ENCODE measurements at places on chromosomes 16 and 17.
A peak's percentile ranks its signal among the peaks of the same experiment; 100 is the strongest.

GRCh38 chr17:38717139-38717745 lies 12.2 kb downstream of the MLLT6 start:
- no peak for DNase-seq

DNA sequence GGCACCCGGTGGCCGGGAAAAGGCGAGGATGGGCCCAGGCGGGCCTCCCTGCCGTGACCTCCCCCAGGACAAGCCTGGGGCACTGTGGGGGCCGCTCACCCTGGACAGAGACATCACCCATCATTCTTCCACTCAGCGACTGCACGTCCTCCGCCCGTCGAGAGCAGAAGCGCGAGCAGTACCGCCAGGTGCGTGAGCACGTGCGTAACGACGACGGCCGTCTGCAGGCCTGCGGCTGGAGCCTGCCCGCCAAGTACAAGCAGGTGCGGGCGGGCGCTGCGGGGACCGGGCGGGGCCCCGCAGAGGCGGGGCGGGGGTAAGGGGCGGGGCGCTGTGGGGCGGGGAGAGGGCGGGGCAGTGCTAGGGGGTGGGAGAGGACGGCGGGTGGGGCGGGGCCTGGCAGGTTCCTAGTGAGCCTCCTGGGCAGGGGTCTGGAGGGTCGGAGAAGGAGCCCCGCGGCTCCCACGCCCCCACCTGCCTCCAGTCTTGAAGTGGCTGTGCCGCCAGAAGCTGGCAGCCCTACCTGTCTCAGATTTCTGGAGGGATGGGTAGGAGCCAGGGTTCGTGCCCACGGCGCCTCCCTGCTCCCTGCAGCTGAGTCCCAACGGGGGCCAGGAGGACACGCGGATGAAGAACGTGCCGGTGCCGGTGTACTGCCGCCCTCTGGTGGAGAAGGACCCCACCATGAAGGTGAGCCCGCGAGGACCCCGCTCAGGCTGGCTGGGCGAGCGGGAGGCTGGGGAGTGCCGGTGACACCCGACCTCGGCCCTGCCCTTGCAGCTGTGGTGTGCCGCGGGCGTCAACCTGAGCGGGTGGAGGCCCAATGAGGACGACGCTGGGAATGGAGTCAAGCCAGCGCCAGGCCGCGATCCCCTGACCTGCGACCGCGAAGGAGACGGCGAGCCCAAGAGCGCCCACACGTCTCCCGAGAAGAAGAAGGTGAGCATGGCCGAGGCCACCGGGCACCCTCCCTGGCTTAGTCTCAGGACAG lies 7.5 kb downstream of the NME3 start:
- no peak for DNase-seq

- DNase-seq: no peak
Observed at GRCh38 chr16:88926374-88926990, 50.5 kb downstream of the CBFA2T3 start.

DNA sequence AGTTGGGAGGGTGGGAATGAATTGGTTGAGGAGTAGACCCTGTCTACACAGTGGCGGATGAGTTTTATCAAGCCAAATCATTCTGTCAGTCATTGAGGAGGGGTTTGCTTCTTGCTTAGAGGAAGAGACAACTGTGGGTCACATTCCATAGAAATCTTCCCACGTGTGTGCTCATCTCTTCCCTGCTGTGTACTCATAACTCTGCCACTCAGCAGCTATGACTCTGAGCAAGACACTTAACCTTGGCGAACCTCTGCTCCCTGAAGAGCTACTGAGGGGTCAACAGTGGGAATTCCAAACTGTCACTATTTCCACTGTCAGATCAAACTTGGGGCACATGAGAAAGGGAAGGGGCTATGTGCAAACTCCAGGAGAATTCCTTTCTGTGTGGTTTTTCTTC lies 72.6 kb upstream of the COX10 start:
- DNase-seq: no peak

DNA sequence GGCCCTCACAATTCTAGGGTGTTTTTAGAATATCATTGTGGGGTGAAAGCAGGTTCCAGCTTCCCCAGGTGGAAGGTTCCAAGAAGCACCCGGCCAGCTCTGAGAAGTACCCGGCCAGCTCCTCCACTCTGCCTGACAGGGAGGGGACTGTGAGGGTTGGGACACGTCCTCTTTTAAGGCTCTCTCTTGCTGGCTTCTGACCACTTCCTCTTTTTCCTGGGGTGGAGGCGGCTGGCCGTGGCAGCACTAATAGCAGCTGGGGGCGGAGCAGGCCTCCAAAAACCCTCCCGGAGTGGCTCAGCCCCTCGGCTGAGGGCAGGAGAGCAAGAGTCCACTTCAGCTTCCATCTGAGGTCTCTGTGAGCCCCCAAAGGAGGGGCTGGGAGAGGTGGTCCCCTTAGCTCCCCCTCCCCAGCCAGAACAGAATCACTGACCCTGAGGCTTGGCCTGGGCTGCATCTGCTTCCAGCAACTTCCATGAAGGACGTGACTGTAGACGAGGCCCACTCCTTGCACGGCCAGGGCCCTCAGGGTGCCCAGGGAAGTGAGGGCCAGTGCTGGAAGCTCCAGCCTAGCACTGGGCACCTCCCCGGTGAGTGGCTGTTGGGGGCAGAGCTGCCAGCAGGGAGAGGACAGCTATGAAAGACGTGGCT lies 26.7 kb upstream of the PLCG2 start:
- no peak for DNase-seq

DNA sequence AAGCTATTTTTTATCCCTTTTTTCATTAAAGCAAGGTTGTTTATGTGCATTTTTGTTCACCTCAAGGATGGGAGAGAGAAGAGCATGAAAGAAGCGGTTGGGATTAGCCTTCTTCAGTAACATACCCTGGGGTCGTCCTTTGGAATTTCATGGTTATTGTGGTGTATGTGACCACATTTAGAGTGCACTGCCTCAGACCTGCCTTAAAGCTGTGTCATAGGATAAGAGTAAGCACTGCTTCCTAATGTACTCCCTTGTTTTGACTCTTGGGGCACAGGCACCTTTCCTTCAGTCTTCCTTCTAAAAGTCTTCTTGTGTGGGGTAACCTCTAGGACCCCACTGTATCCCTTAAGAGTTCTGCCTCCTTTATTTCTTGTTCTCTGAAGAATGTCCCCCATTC lies 28.9 kb downstream of the TNRC6A start:
- DNase-seq: no peak

GRCh38 chr16:4917117-4917516 lies 19.8 kb downstream of the PPL start:
- DNase-seq: no peak

GRCh38 chr17:60524463-60525327 lies 1.3 kb downstream of the APPBP2 start:
- DNase-seq: no peak

GRCh38 chr17:1067282-1067956 lies 70.5 kb downstream of the TIMM22 start:
- no peak for DNase-seq

- no peak for DNase-seq
Observed at GRCh38 chr16:88870608-88871348, 4.3 kb upstream of the PABPN1L start.

DNA sequence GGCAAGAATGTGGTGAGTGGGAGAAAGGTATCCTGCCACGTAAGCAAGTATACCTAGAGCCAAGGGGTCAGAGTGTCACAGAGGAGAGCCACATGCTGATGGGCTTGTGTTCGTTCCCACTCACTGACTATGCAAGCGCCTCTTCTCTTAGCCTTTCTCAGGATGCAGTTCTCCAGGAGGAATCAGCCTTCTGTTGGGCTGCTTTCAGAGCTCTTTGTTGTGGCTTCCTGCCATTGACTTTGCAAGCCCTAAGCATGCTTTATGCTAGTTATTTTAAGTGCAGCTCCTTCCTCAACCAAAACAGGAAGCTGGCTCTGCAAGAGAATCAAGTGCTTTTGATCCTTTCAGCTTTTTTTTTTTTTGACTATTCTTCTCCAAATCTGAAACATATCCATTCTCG lies 66.6 kb downstream of the SIAH1 start:
- no peak for DNase-seq

- no peak for DNase-seq
Observed at GRCh38 chr16:57606847-57607501, 21.5 kb upstream of the ADGRG1 start.

DNA sequence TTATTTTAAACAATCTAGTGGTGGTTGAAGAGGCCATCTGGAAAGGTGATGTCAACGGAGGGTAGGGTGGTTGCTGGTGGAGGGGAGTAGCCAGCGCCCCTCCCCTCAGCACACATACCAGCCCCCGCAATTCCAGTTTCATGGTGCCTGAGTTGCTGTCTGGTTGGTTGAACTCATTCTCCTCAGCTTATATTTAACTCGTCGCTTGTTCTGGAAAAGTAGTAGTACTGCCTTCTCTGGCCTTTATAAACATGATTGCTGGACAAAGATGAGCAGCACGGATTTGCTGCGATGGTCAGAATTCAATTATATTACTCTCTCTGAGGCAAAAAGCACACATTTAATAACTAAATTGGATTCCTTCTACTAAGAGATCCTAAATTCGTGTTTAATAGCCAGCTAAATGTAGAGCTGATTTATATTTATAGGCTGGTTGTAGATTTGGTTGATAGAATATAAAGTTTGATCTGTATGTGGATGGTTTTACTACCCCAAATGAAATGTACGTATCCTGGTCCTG lies 238.0 kb upstream of the TBX2 start:
- no peak for DNase-seq

DNA sequence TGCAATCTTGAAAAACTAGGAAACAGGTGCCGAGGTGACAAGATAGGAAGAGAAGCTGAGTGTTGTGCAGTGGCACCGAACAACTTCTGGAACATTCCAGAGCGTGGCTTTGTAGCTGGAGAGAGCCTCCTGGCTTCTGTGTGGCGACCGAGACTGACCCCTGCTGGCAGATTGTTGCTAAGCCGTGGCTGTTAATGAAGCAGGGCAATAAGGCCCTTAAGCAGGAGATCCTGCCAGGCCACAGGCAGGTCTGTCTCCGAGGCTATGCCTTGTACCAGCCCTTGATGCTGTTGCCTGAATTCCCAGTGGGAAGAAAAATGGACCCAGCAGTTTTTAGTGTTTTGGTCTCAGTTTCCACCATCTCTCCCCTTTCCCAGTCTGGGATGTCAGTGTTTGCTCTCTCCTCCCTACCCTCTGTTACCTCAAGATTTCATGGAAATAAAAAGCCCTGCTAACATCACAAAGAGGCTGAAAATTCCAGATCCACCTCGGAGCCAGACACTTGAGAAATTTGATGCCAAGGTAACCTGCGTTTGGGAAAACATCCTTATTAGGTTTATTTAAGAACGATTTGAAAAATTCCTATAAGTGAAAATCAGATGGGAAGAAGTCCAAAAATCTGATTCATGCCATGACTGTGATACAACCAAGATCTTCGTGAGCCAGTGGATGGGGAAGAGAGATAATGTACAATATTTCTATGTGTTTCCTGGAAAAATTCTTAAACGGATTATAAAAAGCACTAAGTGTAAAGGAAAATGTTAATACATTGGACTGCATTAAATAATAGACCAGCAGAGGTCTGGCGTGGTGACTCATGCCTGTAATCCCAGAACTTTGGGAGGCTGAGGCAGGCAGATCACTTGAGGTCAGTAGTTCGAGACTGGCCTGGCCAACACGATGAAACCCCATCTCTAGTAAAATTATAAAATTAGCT lies 265.1 kb downstream of the PRKCA start:
- peak; percentile 62 for DNase-seq

GRCh38 chr17:9173386-9173983 lies 152.2 kb downstream of the NTN1 start:
- no peak for DNase-seq

DNA sequence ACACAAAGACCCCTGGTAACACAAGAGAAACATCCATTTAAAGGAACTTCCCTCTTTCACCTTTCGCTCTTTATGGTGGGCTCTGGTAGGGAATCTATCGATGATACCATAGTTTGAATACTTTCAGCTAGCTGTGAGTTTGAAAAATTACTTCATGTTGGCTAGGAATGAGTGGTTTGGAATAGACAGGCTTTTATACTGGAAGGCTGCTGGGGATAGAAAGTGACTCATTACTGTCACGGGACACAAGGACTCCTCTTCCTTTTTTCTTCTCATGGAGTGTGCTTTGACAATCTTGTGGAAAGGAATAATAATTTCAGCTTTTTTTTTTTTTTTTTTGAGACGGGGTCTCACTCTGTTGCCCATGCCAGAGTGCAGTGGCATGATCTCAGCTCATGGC lies 76.9 kb downstream of the CYB561 start:
- no peak for DNase-seq

- DNase-seq: no peak
Observed at GRCh38 chr17:81399481-81400153, 4.4 kb downstream of the BAHCC1 start.

DNA sequence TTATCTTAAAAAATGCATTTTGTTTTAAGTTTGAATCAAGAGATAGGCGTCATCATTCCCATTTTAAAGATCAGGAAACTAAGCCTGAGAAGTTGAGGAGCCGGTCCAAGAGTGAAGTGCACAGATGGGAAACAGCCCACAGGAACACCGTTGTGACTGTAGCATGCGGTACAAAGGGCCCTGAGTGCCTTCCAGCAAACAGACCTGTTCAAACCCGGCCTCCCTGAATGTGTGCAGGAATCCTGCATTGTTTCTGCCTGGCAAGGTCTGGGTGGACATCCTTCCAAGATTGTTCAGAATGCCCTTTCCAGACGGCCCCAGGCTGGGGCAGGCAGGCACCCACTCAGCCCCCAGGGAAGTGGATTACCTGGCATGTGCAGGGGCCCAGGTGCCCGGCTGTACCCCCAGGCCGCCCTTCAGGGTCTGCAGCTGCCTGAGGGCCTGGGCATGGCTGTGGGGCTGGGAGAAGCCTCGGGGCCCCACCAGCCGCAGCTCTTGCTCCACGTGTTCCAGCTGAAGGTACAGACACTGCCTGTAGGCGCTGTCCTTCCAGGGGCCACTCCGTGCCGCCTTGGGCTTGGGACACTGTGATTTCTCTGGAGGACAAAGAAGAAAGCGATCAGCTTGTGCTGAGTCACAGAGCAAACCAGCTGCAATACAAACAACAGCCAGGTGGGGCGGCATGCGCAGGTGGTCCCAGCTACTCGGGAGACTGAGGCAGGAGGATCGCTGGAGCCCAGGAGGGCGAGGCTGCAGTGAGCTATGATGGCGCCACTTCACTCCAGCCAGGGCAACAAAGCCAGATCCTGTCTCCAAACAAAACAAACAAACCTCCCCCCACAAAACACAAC lies 45.0 kb upstream of the GCSH start:
- DNase-seq: no peak

GRCh38 chr16:19874026-19874425 lies 10.6 kb downstream of the GPRC5B start:
- DNase-seq: no peak

- no peak for DNase-seq
Observed at GRCh38 chr16:5738586-5738985, 641.0 kb upstream of the EEF2KMT start.

GRCh38 chr16:11333702-11334101 lies 11.6 kb upstream of the RMI2 start:
- no peak for DNase-seq

DNA sequence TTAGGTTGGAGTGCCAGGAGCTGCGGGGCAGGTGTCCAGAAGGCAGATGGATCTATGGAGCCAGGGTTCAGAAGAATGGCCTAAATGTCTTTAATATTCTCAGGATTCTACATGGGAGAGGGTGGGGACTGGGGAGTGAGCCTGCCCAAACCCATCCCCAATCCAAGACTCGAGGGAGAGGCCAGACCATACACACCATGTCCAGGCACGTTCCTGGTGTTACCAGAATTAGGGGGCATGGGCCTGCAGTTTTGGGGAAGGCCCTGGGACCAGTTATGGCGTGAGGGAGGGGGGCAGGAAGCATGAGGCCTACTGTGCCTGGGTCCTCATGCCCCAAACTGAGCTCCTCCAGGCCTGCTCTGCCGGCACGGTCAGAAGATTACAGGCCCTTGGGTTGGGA lies 1.9 kb downstream of the TAX1BP3 start:
- DNase-seq: no peak

- no peak for DNase-seq
Observed at GRCh38 chr17:75642182-75642783, 9.0 kb downstream of the SMIM5 start.

Measured in NCI-H187 (cell line).